ENCODE measurements at places on chromosomes 3 and 15.
A peak's percentile ranks its signal among the peaks of the same experiment; 100 is the strongest.

DNA sequence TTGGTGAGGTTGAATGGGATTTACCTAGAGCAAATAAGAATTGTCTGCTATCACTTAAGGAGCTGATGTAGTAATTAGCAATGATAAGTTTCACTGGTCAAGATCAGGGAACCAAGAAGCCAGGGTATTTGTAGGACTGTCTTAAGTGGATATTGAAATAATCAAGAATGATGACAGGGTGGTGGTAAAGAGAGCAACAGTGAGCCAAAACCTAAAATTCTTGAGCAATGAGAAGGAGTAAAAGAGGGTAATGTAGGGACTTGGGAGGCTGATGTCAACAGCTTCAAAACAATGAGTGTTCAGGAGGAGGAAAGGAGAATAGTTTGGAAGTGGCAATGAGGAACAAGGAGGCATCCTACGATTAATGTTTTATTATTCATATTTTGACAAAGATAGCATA is 31.5 kb upstream of the SLC2A2 start:
- peak; percentile 77 for DNase-seq

GRCh38 chr15:51108933-51109550 is 14.3 kb upstream of the TNFAIP8L3 start:
- peak; percentile 93 for DNase-seq

DNA sequence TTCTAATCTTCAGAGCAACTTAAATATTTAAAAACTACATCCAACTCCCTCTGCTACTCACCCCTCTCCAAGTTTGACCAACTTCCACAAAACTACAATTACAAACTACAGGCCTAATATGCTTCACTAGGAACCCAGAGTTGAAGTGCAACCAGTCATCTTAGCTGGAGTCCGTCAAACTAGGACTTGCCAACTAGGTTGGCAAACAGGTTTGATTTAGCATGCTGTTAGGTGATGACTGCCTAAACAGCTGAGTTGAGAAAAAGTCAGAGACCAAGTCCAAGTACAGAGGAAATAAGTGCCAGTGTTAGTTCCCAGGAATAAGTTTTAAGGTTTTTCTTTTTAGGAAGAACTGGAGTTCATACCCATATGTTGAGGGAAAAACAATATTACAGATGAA is 1109.0 kb downstream of the TUSC7 start:
- no peak for DNase-seq

- peak; percentile 34 for DNase-seq
These were observed 128.2 kb downstream of the UBE2E2 start for GRCh38 chr3:23331141-23331935.

- peak; percentile 40 for DNase-seq
These were observed 32.4 kb upstream of the SLC6A11 start for GRCh38 chr3:10783360-10784351.

GRCh38 chr3:17396036-17396435 is 346.4 kb downstream of the TBC1D5 start:
- DNase-seq, result no peak

DNA sequence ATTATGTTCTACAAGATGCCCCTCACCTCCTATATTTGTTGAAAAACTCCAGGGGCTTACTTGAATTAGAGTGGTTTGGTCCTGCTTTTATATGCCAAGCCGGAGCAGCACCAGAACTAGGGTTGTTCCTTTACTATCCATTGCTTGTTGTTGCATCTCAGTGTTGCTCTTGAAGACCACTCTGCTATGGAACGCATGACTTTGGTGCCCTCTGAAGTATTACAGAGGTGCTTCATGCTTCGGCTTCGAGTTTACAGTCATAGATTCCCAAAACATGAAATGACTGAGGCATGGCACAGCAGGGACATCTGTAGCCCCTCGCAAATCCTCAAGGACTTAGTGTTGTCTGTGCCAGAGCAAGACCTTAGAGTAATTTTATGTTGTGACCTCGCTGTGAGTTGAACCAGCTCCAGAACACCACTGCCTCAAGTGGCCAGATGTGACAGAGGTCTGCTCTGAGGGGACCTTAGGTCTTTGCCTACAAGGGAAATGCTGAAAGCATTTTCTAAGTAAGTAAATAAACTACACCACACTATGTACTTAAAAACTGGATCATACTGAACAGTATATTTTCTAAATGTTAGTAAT is 67.2 kb upstream of the SIAH2 start:
- no peak for DNase-seq

GRCh38 chr15:28980709-28981350 is 95.1 kb downstream of the APBA2 start:
- no peak for DNase-seq

DNA sequence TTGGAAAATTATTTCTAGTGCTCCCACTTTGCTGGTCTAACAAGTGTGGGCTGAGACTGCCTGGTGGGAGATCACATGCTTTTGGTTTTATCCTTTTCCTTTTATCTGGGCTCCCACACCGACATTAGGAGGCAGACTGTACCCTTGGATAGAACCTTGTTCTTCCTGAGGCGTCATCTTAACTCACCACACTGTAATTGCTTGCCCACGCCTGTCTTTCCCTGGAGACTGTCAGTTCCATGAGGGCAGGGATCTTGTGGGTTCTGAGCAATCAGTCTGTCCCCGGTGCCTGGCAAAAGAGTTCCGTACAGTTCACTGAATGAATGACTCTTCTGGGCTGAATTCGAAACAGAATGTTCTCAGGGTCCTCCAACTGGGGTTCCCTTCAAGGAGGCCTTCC is 124.6 kb upstream of the ABHD17C start:
- DNase-seq, result peak; percentile 21

GRCh38 chr3:186849374-186849975 is 7.0 kb downstream of the ADIPOQ start:
- DNase-seq, result peak; percentile 37

DNA sequence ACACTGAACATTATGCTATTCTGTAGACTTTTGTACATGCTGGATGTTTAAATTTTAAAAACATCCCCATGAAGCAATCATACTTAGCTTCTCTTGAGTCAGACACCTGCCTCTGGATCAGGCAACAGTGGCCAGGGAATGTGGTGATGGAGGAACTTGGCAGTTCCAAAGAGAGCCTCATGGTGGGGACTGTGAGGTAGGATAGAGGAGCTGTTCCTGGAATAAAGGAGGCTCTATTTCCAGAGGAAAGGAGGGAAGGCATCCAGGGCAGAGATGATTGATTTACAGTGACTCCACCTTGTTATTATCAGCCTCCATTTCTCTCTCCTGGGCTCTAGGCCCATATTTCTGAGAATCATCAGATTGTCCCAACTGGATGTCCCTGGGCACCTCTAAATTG is 35.0 kb upstream of the ABHD17C start:
- peak; percentile 66 for DNase-seq

- DNase-seq, result no peak
These were observed 22.7 kb downstream of the TRA2B start for GRCh38 chr3:185914911-185915629.

- no peak for DNase-seq
These were observed 171.8 kb upstream of the ROPN1 start for GRCh38 chr3:124163689-124164088.

- peak; percentile 60 for DNase-seq
These were observed 372.3 kb upstream of the IL12A start for GRCh38 chr3:159616234-159616825.

- peak; percentile 3 for DNase-seq
These were observed 130.6 kb upstream of the STT3B start for GRCh38 chr3:31402117-31402516.

DNA sequence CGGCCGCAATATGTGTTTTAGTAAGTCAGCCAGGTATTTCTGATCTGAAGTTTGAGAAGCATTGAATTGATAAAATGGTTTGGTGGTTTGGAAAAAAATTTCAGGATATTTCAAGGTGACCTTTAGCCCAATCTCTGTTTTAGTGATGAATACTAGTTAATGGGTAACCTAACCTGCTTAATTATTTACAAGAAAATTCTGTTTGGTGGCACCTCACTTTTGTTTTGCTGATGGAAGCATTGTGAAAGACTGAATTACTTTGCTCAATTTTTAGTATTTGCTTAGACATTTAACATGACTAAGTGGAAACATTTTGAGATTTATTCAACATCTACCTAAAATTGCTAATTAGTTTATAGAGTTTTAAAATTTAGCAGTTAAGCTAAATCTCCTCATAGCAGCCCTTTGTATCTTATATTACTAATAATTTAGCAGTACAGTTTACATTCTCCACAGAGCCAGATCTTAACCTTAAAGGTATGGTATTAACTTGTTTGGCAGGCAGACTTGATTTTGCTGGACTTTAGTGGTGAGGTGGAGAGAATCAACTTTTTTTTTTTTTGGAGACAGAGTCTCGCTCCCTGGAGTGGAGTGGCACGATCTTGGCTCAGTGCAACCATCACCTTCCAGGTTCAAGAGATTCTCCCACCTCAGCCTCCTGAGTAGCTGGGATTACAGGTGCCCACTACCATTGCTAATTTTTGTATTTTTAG is 35.4 kb downstream of the GRAMD1C start:
- DNase-seq, result no peak

GRCh38 chr3:165799026-165799425 is 38.2 kb downstream of the BCHE start:
- DNase-seq, result no peak

GRCh38 chr3:178875836-178876235 is 195.8 kb downstream of the ZMAT3 start:
- DNase-seq, result no peak

- no peak for DNase-seq
These were observed 328.3 kb downstream of the OXSM start for GRCh38 chr3:26118165-26118564.

DNA sequence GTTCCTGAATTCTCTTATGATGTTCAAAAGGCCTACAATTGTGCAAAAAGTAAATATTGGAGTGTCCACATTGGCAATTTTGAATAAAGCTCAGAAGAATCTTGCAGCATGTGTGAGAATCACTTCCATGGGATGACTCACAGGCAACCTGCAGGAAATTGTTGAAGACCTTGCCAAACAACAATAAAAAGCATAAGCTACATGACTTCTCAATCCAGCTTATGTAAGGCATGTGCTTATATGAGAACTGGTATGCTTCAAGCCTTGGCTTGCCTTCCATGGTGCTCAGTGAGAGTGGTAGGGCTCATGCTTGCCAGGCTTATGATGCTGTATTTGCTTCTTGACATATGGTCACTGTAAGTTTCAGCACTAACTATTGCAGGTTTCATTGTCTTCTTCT is 18.4 kb upstream of the BCHE start:
- peak; percentile 62 for DNase-seq

DNA sequence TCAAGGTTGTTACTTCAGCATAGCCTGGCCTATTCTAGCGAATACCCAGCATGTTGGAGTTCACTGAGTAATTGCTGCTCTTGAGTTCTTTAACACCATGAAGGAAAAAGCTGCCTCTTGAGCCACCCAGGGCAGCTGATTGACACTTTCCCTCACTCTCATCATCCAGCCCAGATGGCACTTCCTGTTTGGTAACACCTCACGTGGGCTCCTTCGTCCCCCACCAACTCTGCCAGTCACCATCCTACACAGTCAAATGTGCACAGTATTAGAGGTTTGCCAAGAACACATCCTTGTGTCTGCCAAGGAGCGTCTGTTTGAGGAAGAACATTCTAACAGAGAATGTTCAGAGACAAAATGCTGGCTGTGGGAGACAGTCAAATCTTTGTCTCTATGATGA is 266.3 kb downstream of the RPLP1 start:
- no peak for DNase-seq

GRCh38 chr15:40452296-40453090 is 11.7 kb downstream of the BAHD1 start:
- DNase-seq, result no peak

DNA sequence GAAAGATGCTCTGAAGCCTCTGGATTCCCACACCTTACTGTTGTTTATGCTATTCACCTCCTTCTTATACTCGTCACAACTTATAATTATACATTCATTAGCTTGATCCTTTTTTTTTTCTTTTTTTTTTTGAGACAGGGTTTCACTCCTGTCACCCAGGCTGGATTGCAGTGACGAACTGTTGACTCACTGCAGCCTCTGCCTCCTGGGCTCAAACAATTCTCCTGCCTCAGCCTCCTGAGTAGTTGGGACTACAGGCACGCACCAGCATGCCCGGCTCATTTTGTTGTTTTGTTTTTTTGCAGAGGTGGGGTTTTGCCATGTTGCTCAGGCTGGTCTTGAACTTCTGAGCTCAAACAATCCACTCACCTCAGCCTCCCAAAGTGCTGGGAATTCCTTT is 143.6 kb downstream of the PLCL2 start:
- no peak for DNase-seq

- no peak for DNase-seq
These were observed 153.1 kb downstream of the PGPEP1L start for GRCh38 chr15:98854496-98854895.

- DNase-seq, result no peak
These were observed 283.4 kb upstream of the LYSMD4 start for GRCh38 chr15:100016632-100017031.

DNA sequence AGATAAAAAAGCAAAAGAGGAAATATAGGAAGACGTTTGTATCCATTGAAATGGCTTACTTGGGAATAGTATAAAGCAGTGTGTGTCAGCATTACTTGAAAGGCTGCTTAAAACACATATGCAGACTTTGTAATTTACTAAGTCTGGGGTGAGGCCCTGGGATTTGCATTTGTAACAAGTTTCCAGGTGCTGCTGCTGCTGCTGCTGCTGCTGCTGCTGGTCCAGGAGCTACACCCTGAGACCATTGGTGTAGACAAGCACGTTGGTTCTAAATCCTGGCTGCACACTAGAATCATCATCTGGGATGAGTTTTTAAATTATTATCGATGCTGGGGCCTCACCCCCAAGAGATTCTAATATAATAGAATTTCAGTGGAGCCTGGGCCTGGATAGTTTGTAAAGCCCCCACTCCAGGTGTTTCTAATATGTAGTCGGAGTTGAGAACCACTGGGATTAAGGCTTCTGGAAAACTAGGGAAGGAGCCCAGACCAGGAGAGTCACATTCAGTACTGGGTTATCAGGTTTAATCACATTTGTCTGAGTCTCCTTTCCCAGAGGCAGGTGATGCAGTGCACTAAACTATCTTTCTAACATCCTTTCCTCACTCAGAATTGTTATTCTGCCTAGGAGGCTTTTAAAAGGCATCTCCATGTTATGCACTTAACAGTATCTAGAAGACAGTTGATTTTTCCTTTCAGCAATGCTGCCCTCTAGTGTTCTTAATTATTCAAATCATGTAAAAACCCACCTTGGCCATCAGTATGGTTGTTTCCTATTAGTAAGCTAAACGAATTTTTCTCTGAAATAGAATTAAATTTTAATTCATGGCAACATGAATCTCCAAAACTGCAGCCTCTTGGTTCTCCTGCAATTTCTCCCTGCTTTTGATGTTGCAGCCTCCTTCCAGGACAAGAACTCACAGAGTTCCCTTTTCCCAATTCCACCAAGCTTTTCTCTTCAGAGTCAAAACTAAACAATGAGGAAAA is 45.4 kb downstream of the SSR3 start:
- peak; percentile 78 for DNase-seq
